Thoracic aorta (tissue), 2 donors: ENCODE measurements at places on chromosomes 2 and 18. TPM values are rescaled to one million over a fixed set of nuclear protein-coding genes. Genes with fewer than 3 reads are reported as not detected.

The SERPINB12 gene
- total RNA-seq = not detected

The OTOS gene
- total RNA-seq = not detected

The ABCG8 gene
- not detected for total RNA-seq

The GNLY gene
- 1.5 TPM for total RNA-seq

The ACTG2 gene
- 325 TPM for total RNA-seq

The ZNF514 gene
- 22.3 TPM for total RNA-seq

The CFC1 gene
- total RNA-seq = not detected

DNA sequence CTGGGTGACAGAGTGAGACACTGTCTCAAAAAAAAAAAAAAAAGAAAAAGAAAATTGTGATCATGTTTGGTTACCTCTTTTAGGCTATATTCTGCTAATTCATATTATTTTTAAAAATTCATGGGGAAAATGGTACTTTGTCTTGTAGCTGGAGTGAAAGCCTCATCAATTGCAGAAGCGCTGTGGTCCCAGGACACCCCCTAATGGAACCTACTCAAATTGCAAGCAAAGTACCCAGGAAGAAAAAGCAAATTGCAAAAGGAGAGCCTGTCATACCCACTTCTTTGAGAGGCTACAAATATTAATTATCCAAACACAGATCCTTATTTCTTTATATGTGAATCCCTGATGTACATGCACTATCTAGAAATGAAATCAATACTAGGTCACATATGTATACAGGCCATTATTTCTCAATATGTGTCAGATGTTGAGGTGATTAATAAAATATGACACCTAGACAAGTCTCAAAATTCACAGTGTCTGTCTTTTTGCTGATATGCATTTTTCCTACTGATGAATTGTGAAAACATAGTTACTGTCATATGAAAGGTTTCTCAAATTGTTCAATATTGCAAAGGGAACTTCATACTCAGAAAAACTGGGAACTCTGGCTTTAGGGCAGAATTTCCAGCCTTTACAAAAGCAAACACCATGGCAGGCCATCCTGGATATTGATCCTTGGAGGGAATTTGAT lies 12.6 kb downstream of the CRACDL start:
- H3K4me3 ChIP-seq = no peak overlapping the region
- no peaks in the 10 kb centered on the region for H3K36me3 ChIP-seq

GRCh38 chr2:119823734-119824334 lies 64.1 kb downstream of the PTPN4 start:
- no peaks in the 10 kb centered on the region for H3K4me1 ChIP-seq
- H3K4me3 ChIP-seq = no peak overlapping the region
- H3K27ac ChIP-seq = no peak overlapping the region
- H3K27me3 ChIP-seq = no peaks in the 10 kb centered on the region
- no peaks in the 10 kb centered on the region for H3K36me3 ChIP-seq

GRCh38 chr18:36814994-36815393 lies 13.8 kb downstream of the TPGS2 start:
- H3K27ac ChIP-seq = no peak overlapping the region
- H3K27me3 ChIP-seq = no peaks in the 10 kb centered on the region
- no peak overlapping the region for H3K4me3 ChIP-seq
- peaks cover 5% of the 10 kb centered on the region for H3K4me1 ChIP-seq

- peak overlapping the region; percentile 18 for H3K4me3 ChIP-seq
- peaks cover 16% of the 10 kb centered on the region for H3K4me1 ChIP-seq
- H3K27ac ChIP-seq = peak overlapping the region; percentile 80
- no peak for DNase-seq
- no peaks in the 10 kb centered on the region for H3K36me3 ChIP-seq
- no peaks in the 10 kb centered on the region for H3K27me3 ChIP-seq
These were observed 121.0 kb downstream of the MYO1B start for GRCh38 chr2:191366199-191366598.

DNA sequence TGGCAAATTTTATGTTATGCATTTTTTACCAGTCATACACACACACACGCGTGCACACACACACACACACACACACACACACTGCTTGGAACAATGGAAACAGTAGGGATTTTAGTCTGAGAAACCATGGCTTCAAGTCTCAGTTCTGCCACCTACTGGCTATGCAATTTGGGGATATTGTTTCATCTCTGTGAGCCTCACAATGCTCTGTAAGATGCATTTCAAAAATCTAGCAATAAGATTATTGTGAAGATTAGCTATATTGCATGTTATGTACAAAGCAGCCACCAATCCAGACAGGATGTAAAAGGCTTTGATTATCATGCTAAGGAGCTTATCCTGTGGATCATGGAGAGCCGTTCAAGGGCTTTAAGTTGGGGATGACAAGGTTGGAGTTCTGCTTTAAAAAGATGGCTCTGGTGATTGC lies 401.4 kb downstream of the NBAS start:
- H3K4me1 ChIP-seq = no peaks in the 10 kb centered on the region
- H3K27me3 ChIP-seq = no peaks in the 10 kb centered on the region

GRCh38 chr2:58369594-58369993 lies 128.5 kb upstream of the FANCL start:
- H3K4me1 ChIP-seq = no peaks in the 10 kb centered on the region
- no peak overlapping the region for H3K4me3 ChIP-seq
- no peak overlapping the region for H3K27ac ChIP-seq
- no peak for DNase-seq

- no peaks in the 10 kb centered on the region for H3K27me3 ChIP-seq
- H3K4me3 ChIP-seq = no peak overlapping the region
- H3K36me3 ChIP-seq = no peaks in the 10 kb centered on the region
- no peak overlapping the region for H3K27ac ChIP-seq
- peaks cover 16% of the 10 kb centered on the region for H3K4me1 ChIP-seq
These were observed 251.3 kb downstream of the DYSF start for GRCh38 chr2:71704688-71705087.

GRCh38 chr2:148680462-148680861 lies 35.9 kb downstream of the EPC2 start:
- no peak overlapping the region for H3K4me3 ChIP-seq
- no peak overlapping the region for H3K27ac ChIP-seq

GRCh38 chr18:25239581-25240419 lies 112.2 kb downstream of the ZNF521 start:
- H3K27ac ChIP-seq = no peak overlapping the region
- DNase-seq = no peak
- H3K27me3 ChIP-seq = no peaks in the 10 kb centered on the region
- no peaks in the 10 kb centered on the region for H3K4me1 ChIP-seq
- no peak overlapping the region for H3K4me3 ChIP-seq
- no peaks in the 10 kb centered on the region for H3K36me3 ChIP-seq
